ENCODE measurements at places on chromosomes 5 and 9.

DNA sequence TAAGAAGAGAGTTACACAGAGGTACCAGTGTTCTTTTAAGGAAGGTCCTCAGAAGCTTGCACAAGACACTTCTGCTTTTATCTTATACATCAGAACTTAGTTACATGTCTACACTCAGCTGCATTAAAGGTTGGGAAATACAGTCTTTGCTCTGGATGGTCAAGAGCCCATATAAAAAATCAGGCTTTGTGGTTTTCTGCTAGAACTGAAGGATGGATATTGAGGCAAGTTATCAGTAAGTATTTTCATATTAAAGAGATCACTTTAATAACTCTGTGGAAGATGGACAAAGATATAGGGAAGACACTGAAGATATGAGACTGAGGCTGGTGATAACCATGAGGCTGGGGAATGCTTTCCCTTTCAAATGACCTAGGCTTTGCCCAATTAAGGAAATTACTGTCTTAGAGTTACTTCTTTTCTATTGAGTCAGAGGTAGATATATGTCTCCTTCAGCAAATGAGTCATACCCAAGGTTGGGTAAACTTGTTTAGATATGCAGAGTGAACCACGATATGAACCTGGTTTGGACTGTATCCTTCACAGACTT lies 87.0 kb upstream of the TNC start:
- DNase-seq, result peak; percentile 5

- DNase-seq, result no peak
Measured at GRCh38 chr9:112489039-112489546, 2.5 kb downstream of the KIAA1958 start.

DNA sequence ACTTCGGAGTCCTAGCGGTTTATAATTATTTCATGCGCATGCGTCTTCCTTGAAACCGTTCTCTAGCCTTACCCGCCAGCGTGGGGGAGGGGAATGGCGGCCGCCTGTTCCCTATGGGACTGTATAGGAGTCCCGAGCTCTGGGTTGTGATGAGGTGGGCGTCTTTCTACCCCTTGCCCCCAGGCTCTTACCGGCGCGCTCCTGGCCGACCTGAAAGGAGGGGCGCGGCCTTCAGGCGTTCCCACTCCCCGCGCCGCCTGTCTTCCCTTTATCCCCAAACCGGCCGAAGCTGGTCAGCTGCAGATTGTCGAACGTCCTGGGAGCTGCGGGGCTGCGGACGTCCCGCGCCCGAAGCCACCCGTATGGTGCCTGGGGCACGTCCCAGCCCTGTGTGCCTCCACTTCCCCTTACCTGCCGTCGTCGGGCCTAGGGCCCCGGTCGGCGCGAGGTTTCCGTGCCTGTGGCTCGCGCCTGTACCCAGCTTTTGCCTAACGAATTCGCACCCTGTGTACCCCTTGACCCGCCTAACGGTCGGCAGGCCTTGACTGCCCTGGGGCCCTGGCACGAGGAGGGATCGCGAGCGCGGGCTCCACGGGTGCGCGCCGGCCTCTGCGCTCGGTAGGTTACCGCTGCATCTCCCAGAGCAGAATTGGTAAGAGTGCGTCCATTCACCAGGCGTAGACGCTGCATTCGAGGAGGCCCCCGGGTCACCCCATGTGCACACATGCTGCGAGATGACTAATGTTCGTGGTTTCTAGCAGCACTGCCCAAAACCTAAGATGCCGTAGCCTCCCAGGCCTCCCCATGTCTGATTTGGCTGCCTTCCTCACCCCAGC lies 653 bp upstream of the HNRNPH1 start:
- DNase-seq, result peak; percentile 73

GRCh38 chr5:160750938-160751657 lies 100.9 kb downstream of the ATP10B start:
- no peak for DNase-seq

- DNase-seq, result no peak
Measured at GRCh38 chr5:54825005-54825404, 160.4 kb downstream of the ESM1 start.
